ENCODE measurements at places on chromosomes 2 and 18.
A peak's percentile ranks its signal among the peaks of the same experiment; 100 is the strongest.

DNA sequence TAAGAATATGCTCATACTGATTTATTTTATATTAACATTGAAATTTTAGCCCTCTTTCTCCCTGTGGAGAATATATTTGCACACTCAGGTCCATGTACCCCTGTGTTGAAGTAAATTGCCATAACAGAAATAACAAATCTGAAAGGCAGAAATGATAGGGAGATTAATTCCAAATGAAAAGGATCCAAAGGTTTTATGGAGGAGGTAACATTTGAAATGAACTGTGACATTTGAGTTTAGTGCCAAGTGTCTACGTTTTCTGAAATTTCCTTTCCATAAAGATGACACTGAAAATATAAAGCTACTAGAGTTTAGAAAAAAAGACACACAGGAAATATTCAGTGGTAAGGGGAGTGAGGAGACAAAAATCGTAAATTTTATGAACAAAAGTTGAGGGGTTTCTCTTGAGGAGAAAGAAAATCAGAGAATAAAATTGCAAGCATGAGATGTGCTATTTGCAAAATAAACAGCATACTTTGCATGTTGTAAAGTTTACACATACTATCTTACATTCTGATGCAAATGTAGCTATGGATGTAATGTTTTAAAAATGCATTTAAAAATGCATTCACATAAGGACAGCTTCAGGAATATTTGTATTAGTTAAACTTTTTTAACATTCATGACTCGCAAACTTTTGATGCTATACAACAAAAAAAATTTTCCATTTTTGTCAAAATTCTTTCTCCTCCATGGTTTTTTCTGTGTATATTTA is 69.5 kb downstream of the BAZ2B start:
- no peak for DNase-seq

GRCh38 chr2:178109813-178110212 is 2.4 kb upstream of the RBM45 start:
- peak; percentile 65 for DNase-seq

- DNase-seq = no peak
Observed at GRCh38 chr2:163351143-163351542, 384.7 kb downstream of the FIGN start.

DNA sequence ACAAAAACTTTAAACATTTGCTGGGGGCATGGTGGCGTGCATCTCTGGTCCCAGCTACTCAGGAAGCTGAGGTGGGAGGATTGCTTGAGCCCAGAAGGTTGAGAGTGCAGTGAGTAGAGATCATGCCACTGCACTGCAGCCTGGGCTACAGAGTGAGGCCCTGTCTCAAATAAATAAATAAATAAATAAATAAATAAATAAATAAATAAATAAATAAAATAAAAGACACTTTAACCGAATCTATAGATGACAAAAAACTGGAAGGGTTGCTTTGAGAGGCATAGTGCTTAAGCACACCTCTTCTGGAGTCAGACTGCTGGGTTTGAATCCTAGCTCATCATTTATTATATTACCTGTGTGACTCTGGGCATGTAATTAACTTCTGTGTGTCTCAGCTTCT is 21.2 kb upstream of the CHN1 start:
- no peak for DNase-seq

DNA sequence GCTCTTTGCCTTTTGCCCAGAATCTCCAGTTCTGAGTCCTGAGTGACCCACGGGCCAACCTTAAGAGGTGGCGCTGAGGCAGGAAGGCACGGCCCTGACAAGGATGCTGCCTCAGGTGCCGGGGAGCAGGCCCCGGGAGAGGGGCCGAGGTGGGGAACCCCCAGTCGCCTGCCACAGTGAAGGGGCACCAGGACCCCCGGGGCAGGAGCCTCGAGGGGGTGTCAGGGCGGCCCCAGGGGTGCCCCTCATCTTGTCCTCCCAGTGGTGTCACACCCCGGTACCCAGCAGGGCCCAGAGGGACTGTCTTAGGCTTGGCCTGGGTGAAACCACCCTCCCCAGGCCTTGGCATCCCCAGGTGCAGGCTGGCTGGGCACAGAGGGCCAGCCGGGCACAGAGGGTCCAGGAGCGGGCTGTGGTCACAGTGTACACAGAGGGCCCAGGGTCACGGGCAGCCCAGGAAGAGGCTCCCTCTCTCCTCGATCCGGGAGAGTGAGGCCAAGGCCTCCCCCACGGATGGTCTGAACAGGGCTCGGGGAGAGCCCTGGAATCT is 1.0 kb downstream of the PDCD1 start:
- DNase-seq = no peak

DNA sequence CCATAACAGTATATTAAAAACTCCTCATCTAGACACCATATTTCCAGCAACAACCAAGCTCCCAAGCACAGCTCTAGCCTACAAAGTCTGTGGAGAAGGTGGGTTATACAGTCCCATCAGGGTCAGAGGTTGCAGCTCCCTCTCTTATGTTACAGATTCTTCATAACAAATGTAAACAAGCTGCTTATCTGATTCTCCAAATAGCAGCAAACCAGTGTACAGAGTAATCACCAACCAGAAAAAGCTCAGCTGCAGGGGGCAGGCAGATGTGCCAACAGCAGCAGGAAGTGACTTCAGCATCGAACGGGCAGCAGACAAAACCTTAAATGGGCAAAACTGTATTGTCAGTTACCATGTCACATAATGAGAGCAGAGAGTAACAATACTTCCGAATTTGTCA is 52.9 kb upstream of the NABP1 start:
- no peak for DNase-seq

DNA sequence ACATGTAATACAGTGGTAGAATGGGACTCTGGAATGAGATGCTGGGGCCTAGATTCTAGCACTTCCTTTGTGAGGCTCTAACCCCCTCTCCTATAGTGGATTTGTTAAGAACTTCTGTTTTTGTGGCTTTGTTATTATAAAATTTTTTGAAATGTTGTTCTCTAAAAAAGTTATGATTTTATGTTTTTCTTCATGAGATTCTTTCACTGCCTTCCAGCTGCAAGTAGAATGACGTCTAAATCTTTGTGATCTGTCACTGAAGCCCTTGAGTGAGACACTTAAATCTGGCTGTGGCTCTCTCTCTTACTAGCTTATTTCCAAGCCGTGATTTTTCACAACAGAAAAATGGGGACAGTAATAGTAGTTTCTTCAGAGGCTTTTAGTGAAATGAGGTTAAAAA is 1.6 kb downstream of the CASP8 start:
- no peak for DNase-seq

GRCh38 chr2:176112375-176113302 is 3.9 kb upstream of the HOXD10 start:
- no peak for DNase-seq

- no peak for DNase-seq
Observed at GRCh38 chr2:121686218-121686617, 37.0 kb upstream of the CLASP1 start.

GRCh38 chr2:237639052-237639835 is 11.9 kb downstream of the LRRFIP1 start:
- DNase-seq = no peak
